ENCODE measurements at places on chromosomes 12 and 14. TPM values are rescaled to one million over a fixed set of nuclear protein-coding genes. Genes with fewer than 3 reads are reported as not detected.

- H3K27ac ChIP-seq = no peak overlapping the region
- no peaks in the 10 kb centered on the region for H3K27me3 ChIP-seq
- H3K4me1 ChIP-seq = no peaks in the 10 kb centered on the region
Observed at GRCh38 chr14:67666750-67667449, 7.5 kb downstream of the VTI1B start.

DNA sequence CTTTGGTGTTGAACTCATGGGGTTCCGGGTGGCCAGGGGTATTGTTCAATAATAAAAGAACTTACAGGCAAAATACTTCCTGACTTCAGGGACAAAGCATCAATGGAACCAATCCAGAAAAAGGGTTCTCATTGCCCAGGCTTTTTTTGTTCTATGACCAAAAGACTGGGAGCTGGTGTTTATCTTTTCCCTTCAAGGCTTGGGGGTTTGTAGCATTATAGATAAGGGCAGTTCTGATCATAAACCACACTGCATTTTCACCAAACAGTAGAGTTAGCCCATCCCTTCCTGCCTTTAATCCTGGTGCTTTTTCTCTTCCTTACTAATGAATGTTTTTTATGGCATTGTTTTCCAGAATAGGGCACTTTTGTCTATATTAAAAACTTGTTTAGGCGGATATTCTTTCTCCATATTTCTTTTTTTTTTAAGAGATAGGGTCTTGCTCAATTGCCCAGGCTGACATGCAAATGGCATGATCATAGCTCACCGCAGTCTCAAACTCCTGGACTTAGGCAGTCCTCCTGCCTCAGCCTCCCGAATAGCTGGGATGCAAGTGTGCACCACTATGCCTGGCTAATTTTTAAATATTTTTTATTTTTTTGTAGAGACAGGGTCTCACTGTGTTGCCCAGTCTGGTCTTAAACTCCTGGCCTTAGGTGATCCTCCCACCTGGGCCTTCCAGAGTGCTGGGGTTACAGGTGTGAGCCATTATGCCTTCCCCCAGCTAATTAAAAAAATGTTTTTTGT lies 9.7 kb downstream of the FUT8 start:
- no peaks in the 10 kb centered on the region for H3K27me3 ChIP-seq
- no peak for DNase-seq
- H3K4me1 ChIP-seq = peaks cover 10% of the 10 kb centered on the region

GRCh38 chr12:121874071-121874470 lies 14.5 kb upstream of the PSMD9 start:
- H3K4me3 ChIP-seq = no peak overlapping the region
- H3K27me3 ChIP-seq = no peaks in the 10 kb centered on the region
- H3K27ac ChIP-seq = no peak overlapping the region
- DNase-seq = no peak
- H3K36me3 ChIP-seq = no peaks in the 10 kb centered on the region

GRCh38 chr14:81839056-81839455 lies 305.4 kb upstream of the SEL1L start:
- H3K4me1 ChIP-seq = no peaks in the 10 kb centered on the region
- H3K27ac ChIP-seq = no peak overlapping the region
- no peaks in the 10 kb centered on the region for H3K27me3 ChIP-seq
- H3K4me3 ChIP-seq = no peak overlapping the region
- no peaks in the 10 kb centered on the region for H3K36me3 ChIP-seq
- no peak for DNase-seq

DNA sequence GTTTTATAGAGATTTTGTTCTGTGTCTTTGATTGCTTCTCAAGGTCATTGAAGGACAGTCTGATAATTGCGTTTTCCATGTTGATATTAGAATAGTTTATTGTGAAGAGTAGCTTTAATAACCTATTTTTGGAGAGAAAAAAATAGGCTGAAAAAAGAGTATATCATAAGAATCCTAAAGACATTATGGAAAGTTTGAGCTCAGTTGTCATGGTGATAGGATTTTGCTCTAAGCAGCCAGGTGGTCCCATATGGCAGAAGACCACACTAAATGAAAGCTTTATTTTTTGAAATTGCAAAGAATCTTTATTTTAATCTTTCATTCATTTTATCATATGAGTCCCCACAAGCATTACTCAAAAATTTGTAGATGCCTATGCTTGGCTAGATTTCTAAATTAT lies 358.9 kb upstream of the NAV3 start:
- no peak overlapping the region for H3K4me3 ChIP-seq
- DNase-seq = no peak
- H3K4me1 ChIP-seq = no peaks in the 10 kb centered on the region
- H3K36me3 ChIP-seq = no peaks in the 10 kb centered on the region
- H3K27me3 ChIP-seq = no peaks in the 10 kb centered on the region

- H3K27me3 ChIP-seq = no peaks in the 10 kb centered on the region
- H3K4me3 ChIP-seq = no peak overlapping the region
- H3K36me3 ChIP-seq = no peaks in the 10 kb centered on the region
- H3K4me1 ChIP-seq = no peaks in the 10 kb centered on the region
Observed at GRCh38 chr12:27488479-27488878, 35.5 kb upstream of the PPFIBP1 start.

- no peak overlapping the region for H3K27ac ChIP-seq
- no peak for DNase-seq
- H3K4me3 ChIP-seq = no peak overlapping the region
- H3K4me1 ChIP-seq = no peaks in the 10 kb centered on the region
- H3K36me3 ChIP-seq = no peaks in the 10 kb centered on the region
Observed at GRCh38 chr14:82223276-82223675, 689.6 kb upstream of the SEL1L start.

DNA sequence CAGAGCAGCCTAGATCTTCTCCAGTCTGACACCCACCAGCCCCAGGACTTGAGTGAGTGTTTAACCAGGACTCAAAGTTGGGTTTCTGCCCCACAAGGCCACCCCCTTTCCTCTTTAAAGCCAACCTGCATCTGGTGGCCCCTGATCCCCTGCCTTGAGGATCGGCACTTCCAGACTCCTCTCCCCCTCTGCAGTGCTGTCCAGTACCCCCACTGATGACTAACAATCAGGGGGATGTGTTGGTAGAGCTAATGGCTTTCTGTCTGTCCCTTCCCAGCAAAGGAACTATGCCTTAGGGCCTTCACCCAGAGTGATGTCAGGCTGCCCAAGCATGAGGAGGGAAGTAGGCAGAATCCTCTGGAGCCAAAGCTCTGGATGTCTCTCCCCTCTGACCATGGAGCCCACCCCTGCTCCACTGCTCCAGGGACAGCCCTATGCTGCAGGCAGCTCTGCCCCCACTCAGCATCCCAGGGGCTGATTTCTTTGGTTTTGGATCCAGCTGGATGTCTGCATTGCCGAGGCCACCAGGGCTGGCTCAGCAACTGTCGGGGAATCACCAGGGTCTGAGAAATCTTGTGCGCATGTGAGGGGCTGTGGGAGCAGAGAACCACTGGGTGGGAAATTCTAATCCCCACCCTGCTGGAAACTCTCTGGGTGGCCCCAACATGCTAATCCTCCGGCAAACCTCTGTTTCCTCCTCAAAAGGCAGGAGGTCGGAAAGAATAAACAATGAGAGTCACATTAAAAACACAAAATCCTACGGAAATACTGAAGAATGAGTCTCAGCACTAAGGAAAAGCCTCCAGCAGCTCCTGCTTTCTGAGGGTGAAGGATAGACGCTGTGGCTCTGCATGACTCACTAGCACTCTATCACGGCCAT lies 42.9 kb downstream of the DAD1 start:
- peaks cover 17% of the 10 kb centered on the region for H3K36me3 ChIP-seq
- no peaks in the 10 kb centered on the region for H3K27me3 ChIP-seq
- H3K4me1 ChIP-seq = peaks cover 67% of the 10 kb centered on the region
- no peak overlapping the region for H3K4me3 ChIP-seq

DNA sequence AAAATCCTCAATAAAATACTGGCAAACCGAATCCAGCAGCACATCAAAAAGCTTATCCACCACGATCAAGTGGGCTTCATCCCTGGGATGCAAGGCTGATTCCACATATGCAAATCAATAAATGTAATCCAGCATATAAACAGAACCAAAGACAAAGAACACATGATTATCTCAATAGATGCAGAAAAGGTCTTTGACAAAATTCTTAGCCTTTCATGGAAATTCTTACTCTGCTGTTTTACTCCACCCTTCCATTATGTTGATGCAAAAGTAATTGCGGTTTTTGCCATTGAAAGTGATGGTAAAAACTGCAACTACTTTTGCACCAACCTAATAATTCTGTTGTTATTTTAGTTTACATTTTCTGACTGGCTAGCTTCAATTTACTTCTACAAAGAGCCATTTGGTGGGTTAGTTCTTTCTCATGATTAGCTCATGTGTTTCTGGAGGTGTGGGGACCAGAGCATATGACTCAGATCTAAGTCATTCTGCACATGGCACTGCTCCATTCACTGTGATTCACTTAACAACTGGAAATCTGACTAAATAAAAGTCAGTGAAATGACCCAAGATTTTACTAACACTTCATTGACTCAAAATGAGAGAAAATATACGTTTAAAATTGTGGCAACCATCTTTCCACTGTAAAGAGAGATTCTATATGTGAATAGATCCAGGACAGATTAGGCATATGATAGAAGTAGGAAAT lies 99.9 kb downstream of the TMTC3 start:
- no peak overlapping the region for H3K4me3 ChIP-seq
- H3K27me3 ChIP-seq = no peaks in the 10 kb centered on the region
- H3K4me1 ChIP-seq = peaks cover 21% of the 10 kb centered on the region
- DNase-seq = peak; percentile 73
- H3K27ac ChIP-seq = peak overlapping the region; percentile 61

- H3K27ac ChIP-seq = no peak overlapping the region
- no peak overlapping the region for H3K4me3 ChIP-seq
- peaks cover 6% of the 10 kb centered on the region for H3K4me1 ChIP-seq
- H3K36me3 ChIP-seq = no peaks in the 10 kb centered on the region
- no peaks in the 10 kb centered on the region for H3K27me3 ChIP-seq
Observed at GRCh38 chr14:92099802-92100201, 6.6 kb downstream of the ATXN3 start.

DNA sequence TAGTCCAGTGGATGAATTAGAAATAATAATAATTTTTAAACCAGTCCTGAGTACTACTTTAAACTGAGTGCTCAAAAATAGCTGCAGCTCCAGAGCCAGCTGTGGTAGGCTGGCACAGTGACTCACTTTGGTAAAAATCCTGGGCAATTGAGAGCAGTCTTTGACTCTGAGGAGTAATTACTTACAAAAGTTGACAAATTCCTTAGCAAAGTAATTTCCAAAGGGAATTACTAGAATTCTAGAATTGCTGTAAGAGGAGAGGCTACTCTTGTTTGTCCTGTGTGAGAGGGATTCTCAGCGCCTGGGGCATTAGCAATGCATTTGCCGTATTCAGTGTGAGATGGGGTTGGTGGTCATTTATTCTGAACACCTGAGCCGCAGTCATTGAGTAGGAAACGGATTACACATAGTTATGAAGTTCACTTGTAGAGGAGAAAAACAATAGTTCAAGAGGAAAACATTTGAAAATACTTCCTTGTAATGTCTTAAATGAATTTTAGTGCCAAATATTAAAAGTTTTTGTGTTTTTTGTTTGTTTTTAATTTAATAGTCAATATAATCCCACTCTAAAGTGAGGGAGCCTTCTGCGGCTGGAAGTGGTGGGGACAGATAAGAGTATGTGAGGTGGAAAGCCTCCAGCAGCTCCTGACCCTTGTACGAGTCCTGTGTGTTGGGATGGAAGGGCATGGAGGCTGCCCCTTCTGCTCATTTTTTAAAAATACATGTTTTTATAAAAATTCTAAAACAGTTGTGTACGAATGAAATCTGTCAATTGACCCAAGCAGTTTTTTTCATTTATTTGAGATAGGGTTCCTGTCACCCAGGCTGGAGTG lies 41.9 kb downstream of the EID3 start:
- no peak overlapping the region for H3K4me3 ChIP-seq
- H3K36me3 ChIP-seq = peaks cover 91% of the 10 kb centered on the region
- H3K4me1 ChIP-seq = no peaks in the 10 kb centered on the region
- no peak for DNase-seq
- H3K27ac ChIP-seq = no peak overlapping the region

GRCh38 chr12:123961585-123962345 lies 10.9 kb downstream of the CCDC92 start:
- H3K36me3 ChIP-seq = peaks cover 12% of the 10 kb centered on the region
- H3K4me3 ChIP-seq = no peak overlapping the region
- H3K27me3 ChIP-seq = no peaks in the 10 kb centered on the region
- H3K4me1 ChIP-seq = peaks cover 3% of the 10 kb centered on the region
- no peak overlapping the region for H3K27ac ChIP-seq

- H3K4me1 ChIP-seq = no peaks in the 10 kb centered on the region
- H3K27me3 ChIP-seq = peaks cover 13% of the 10 kb centered on the region
- H3K4me3 ChIP-seq = no peak overlapping the region
Observed at GRCh38 chr14:53778263-53778662, 178.4 kb downstream of the BMP4 start.

DNA sequence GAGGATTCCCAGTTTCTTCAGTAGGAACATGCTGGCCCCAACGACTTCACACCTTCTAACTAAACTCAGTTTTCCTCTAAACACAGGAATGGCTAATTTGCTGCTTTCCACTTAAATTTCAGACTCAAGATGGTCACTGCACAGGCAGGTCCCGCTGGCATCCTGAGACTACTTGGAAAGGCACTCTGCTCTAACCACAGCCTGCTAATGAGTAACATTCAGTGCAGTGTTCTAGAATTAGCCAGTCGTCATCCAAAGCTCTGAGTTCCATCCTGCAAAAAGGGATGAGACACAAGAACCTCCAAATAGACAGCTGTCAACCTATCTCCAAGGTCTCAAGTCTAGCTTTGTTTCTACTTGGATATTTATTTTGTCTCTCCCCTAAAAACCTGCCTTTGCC lies 6.0 kb downstream of the CCDC92 start:
- H3K36me3 ChIP-seq = peaks cover 15% of the 10 kb centered on the region
- no peak overlapping the region for H3K4me3 ChIP-seq
- peaks cover 19% of the 10 kb centered on the region for H3K4me1 ChIP-seq
- DNase-seq = no peak

GRCh38 chr14:53630336-53630735 lies 326.3 kb downstream of the BMP4 start:
- no peaks in the 10 kb centered on the region for H3K36me3 ChIP-seq
- H3K4me3 ChIP-seq = no peak overlapping the region
- no peak overlapping the region for H3K27ac ChIP-seq

LRP6 gene
- total RNA-seq = 31.3 TPM

HCAR3 gene
- total RNA-seq = not detected

TOMM20L gene
- total RNA-seq = not detected

CIROP gene
- not detected for total RNA-seq

LMNTD1 gene
- total RNA-seq = 1.9 TPM

ZDHHC22 gene
- total RNA-seq = 0.03 TPM

GLTP gene
- total RNA-seq = 30.5 TPM

MEG3 gene
- 39.1 TPM for total RNA-seq
